Stimulated activated CD4-positive, alpha-beta T cell treated with anti-CD3 and anti-CD28 coated beads, Interleukin-1b, Interleukin-23, amount 100 ng/mL, for 1 hour (primary cell): ENCODE measurements at places on chromosomes 1 and 21.

- DNase-seq: no peak
These were observed 82.8 kb upstream of the CD34 start for GRCh38 chr1:207993477-207994445.

DNA sequence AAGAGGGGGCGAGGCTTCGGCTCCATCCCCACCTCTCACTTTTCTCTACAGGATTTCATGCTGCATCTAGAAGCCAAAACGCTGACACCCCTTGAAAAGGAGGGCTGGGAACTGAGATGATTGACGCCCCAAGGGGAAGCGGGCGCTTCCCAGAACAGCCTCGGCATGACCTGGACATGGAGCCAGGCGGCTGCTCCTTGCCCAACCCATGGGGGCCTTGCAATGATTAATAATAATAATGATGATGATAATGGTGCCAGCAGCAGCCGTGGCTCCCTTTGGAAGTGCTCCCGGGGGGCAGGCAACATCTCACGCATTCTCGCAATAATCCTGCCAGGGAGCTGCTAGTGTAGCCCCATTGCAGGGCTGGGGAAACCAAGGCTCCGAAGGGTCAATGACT, 78.2 kb downstream of the RAP1GAP start:
- DNase-seq: no peak

DNA sequence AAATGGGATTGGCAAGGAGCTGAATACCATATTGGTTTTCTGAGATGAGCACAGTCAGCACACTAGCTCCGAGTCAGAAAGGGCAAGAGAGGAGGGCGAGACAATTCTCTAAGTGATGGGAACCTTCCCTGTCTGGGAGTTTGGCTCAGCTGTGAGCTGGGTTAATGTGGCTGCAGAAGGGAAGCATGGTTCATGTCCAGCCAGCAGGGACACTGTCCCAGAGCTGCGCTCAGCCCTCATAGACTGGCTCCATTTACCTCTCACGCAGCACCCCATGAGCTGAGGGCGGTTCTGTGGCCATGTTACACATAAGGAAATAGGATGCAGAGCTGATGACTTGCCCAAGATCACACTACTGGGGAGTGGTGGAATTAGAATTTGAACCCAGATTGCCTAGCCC, 15.7 kb upstream of the CPT2 start:
- no peak for DNase-seq

GRCh38 chr1:7693662-7694061, 77.4 kb upstream of the VAMP3 start:
- DNase-seq: no peak

DNA sequence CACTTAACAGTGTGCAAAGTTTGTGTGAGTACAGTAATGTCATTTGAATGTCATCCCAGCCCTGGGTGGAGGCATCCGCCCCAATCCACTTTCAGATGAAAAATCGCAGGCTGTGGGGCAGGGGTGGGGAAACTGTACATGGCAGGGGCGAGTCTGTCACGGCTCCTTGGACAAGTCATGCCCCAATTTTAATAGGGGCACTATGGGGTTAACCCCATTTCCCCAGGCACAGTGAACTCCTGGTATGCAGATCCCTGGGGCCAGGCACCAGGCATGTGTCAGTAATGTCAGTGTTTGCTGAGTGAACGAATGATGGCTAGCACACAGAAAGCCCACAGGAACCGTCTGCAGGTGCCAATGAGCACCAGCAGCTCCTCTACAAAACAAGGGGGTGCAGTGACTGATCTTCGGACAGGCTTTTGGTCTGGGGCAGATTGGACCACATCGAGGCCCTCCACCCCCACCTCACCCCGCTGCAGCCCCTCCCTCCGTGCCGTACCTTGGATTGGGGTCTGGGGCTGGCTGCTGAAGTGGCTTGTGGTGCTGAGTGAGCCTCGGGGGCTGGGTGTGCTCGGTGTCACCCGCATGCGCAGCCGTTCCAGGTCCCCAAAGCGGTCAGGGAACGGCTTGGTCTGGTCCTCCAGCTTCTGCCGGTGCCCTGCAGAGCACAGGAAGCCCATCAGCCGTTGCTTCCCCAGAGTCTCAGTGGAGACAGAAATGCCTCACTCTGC, 23.2 kb downstream of the RUNX3 start:
- no peak for DNase-seq

DNA sequence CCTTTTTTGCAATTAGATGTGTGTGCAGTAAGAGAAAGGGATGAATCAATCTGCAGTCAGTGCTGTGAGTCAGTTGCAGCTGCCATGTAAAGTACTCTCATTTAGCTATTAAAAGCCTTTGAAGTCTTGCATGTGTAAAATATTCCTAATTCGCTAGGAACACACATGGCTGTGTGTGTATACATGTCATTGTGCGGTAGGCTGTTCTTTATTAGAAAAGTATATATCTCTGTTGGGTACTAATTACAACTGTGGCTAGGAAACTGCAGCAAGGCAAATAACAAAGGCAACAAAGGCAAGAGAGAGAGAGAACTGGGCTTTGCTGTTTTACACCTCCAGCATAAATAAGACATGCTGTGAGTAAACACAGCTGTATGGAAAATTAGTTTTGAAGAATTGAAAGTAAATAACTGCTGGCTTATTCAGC, 41.7 kb downstream of the EPB41 start:
- DNase-seq: no peak

GRCh38 chr1:169802888-169803287, 8.2 kb upstream of the METTL18 start:
- no peak for DNase-seq

- DNase-seq: no peak
These were observed 790 bp downstream of the RPS8 start for GRCh38 chr1:44775930-44776729.

DNA sequence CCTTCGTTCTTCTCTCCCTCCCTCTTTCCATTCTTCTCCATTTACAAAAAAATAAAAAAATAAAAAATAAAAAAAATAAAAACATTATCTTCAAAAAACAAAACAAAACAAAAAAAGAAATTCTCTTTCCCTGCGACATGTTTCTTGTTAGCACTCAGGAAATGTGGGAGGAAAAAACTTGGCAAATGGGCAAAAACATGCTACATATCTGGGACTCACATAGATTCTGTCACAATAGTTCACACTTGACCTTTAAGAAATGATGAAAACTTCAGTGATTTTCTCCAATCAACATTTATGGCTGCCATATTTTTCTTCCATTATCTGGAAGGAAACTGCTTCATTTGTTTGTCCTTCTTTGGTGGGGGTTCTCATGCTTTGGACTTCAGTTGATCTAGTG, 109.3 kb downstream of the PRKAB2 start:
- DNase-seq: no peak

GRCh38 chr1:117367046-117368025, at the start of gene MAN1A2:
TSS of gene MAN1A2 (plus strand) at chr1:117367449. CDS start at chr1:117368184, 735 bp downstream.
- DNase-seq: peak; percentile 50

GRCh38 chr1:119987112-119987511, 82.3 kb downstream of the NOTCH2 start:
- no peak for DNase-seq

DNA sequence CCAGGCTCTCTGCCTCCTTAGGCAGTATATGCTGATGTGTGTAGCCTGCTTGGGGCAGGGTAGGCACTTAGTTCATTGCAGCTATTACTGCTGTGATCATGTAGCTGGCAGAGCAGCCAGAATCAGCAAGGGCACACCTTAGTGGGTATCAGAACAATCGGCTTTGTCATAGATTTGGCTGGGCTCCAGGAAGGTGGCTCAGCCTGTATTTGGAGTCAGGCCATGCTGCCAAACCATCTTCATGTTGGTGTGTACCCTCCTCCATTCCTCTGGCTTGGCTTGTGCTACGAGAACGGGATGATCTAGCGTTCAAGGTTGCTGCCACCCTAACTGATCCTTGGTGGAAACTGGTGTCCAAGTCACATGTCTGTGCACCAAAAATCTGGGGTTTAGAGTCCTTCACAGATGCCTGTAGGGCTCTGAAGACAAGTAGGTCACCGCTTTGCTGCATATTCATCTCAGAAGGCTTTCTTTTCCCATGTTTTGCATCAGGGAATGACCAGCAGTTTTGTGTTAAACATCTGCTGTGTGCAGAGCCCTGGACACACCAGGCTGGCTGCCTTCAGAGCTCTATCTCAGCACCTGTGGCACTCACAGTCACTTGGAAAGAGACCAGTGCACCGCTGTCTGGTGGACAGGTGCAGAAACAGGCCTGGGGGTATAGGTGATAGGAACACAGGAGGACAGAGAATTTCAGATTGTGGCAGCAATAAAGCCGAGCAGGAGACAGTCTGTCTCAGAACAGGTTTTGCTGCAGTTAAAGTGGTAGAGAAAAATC, 23.7 kb downstream of the VANGL1 start:
- no peak for DNase-seq

- no peak for DNase-seq
These were observed 21.9 kb upstream of the PLD5 start for GRCh38 chr1:242546441-242546840.

- peak; percentile 59 for DNase-seq
These were observed 9.8 kb downstream of the RAP1GAP start for GRCh38 chr1:21659099-21659923.

DNA sequence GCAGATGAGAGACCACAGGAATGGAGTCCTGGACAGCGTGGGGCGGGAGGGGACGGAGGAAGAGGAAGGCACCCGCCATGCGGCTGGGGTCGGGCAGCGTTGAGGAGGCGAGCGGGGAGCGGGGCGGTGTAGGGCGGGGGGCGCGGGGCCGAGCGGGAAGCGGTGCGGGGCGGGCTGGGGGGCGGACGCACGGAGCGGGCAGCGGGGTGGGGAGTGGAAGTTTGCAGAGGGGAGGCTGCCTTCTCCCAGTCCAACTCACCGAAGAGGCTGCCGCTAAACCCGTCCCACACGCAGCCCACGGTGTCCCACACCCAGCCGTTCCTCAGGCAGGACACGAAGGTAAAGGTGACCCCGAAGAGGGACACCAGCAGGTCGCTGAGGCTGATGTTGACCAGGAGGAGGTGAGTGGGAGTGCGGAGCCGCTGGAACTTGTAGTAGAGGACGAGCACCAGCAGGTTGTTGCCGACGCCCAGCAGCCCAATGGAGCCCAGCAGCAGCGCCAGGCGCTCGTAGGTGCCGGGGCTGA, 483 bp downstream of the CHML start:
- no peak for DNase-seq

- no peak for DNase-seq
These were observed 483 bp downstream of the YBEY start for GRCh38 chr21:46286648-46287002.

DNA sequence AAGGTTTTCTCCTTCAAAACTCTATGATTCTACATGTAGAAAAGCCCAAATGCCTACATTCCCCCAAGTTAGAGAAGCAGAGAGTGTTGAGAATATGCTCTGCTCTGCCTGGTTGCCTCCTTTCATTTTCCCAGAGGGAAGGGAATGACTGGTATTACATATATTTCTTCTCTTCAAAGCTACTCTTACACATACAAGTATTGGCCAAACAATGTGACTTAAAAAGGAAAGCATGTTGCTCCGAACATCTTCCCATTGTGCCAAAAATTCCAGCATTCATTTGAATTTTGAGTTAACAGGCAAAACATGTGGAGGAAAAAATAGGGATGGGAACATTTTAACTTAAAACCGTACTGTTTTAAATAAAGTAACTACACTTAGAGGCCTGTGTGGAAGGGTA, 125.2 kb downstream of the COQ8A start:
- DNase-seq: no peak

DNA sequence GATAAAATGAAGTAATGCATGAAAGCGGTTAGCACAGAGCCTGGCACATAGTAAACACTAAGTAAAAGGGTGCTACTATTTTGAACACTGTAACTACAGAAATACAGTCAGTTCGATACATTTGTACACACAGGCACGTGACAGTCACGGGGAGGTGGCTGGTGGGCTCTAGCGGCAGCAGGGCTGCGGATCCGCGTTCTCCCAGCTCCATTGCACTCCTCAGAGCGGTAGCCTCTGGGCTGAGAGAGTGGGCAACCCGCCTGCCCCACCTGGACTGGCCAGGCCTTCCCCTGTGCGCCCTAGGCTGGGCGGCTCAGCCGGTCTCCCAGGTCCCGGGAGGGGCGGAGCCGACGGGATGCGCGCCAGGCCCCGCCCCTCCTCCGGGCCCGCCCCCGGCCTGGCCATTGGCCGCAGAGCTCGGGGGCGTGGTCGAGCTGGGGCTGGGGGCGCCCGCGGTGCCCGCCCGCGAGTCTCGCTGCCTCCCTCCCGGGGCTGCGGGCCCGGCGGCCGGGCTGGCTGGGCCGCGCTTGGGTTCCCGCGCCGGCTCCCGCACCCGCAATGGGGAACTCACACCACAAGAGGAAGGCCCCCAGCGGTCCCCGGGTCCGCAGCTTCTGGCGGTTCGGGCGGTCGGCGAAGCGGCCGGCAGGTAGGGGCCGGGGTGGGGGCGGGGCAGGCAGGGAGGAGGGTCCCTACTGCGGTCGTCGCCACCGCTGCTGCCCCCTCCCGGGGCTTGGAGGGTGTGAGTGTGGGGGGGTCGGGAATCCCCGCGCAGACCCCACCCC, 51.2 kb upstream of the SYNC start:
- peak; percentile 42 for DNase-seq

- no peak for DNase-seq
These were observed 214.2 kb upstream of the FOXD3 start for GRCh38 chr1:63108206-63108605.

- DNase-seq: no peak
These were observed 118.2 kb downstream of the OSBPL9 start for GRCh38 chr1:51734896-51735745.

GRCh38 chr1:88730995-88731394, 46.9 kb downstream of the PKN2 start:
- no peak for DNase-seq

GRCh38 chr21:34132926-34133325, 59.5 kb downstream of the MRPS6 start:
- DNase-seq: no peak

DNA sequence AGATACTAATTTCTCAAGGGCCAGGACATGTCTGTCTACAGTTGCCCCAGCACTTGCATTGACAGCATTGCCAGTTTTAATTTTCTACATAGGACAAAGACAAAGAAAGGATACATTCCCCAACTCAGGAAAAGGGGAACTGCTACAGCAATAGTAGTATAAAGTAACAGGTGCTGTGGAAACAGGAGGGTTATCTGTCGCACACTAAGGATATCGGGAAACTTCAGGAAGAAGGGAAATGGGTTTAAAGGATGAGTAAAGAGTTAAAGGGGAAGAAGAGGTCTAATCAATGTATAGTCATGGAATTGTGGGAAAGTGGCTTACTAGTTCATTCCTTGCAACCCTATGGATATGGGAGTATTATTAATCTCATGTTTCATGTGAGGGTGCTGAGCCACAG, 16.2 kb downstream of the SYNC start:
- DNase-seq: no peak

DNA sequence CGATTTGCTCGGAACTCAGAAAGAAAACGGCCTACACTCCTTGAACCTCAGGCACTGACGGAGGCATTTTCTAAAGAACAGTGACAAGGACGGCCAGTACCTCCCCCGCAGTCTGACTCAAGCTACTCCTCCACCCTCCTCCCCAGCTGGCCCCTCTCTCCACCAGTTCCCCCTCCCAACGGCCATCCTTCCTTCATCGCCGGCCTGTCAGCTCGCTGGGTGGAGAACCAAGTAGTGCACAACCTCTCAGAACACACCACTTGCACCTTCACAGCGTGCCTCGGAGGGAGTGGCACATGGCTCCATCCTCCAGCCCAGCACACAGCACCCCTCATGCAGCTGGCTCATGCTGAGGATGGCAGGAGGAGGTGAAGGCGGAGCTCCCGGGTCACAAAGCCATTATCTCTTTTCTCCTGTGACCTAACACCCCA, 58.8 kb downstream of the TOR1AIP2 start:
- no peak for DNase-seq

- DNase-seq: no peak
These were observed 46.2 kb downstream of the SH3GLB1 start for GRCh38 chr1:86750530-86750929.
